ENCODE measurements at places on chromosomes 2 and 18.

DNA sequence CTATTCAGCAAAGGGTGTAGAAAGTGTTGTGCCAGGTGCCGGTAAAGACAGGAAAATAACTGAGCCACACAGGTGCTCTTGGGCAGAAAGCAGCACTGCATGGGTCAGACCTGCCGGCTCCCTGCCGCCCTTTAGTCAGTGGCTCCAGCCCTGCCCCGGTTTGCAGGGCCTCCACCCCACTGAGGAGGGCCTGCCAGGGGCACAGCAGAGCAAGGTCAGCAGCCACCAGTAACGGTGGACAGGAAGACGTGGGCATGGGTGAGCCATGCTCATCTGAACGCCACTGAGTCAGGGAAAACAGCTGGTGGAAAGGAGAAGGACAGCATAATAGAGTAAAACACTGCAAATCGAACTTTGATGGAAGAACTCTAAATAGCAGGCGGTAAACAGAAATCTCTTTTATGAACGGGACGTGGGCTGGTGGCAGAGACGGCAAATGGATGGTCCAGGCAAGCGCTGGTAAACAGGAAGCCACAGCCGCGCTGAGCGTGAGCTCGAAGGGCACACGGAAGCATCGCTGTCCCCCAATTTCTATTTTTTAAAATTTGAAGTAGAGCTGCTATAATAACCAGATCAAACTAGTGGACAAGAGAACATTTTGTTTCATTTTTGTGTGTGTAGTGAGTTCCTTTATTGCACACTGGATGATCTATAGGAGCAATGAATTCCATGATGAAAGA, 141.8 kb upstream of the ALKAL2 start:
- no peak for DNase-seq

DNA sequence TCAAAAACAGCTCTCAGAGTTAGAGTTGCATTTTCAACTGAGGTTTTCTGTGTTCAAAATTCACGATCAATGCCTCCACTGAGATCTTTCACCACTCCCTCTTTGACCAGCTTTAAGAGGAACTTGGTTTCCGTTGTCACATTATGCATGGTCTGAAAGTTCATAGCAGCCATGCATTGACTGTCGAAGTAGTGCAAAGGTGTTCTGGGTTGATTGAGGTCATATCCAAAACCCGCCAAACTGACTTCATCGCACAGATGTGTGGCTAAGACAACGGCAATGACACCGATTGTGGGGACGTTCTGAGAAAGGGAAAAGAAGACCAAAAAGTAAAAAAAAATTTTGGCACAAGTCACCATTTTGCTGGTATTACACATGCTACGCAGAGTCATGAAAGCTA, 48.7 kb downstream of the ST3GAL5 start:
- no peak for DNase-seq

DNA sequence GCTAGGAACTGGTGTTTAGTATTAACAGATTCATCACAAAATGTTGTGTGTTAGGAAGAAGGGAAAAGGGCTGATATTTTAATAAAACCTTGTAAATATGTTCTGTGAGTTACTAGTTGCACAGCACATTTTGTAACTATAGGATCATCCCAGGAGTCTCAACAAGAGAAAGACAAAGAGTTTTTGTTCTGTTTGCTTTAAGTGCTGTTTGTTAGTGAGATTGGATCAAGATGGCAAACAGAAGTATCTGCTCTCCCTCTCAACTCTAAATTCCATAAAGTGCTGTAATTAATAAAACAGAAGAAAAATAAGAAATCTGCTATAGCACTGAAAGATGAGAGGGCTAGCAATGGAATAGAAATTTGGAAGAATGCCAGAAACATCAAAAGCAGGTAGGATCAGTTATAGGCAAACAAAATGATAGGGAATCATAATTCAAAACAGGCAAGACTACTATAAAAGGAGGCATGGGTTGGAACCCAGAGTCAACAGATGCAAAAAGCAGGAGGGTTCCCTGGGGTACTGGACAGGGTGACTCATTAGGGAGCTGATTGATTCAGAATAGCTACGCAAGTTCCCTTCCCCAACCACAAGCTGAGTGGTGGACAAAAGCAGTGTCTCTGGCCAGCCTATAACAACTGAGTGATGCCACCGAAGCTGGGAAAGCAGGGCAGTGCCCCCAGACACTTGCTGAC, 75.8 kb downstream of the DYNC1I2 start:
- no peak for DNase-seq

DNA sequence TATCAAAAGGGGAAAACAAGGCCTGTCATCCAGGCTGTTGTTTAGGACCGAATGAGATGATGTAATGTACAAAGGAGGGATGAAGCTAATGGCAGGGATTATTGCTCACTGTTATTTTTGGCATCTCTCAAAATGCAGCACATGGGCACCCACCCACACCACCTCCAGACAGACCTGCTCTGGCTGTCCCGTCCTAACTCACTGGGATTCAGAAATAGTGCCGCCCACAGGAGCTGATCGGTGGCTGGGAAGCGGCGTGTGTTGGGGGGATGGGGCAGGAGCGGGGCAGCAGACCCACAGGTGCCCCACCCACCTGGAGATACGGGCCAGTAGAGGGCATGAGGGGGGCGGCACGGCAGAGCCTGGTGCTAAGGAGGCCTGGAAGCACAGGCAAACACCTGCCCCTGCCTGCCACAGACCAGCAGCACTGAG, 52.2 kb downstream of the CRACDL start:
- DNase-seq = no peak

DNA sequence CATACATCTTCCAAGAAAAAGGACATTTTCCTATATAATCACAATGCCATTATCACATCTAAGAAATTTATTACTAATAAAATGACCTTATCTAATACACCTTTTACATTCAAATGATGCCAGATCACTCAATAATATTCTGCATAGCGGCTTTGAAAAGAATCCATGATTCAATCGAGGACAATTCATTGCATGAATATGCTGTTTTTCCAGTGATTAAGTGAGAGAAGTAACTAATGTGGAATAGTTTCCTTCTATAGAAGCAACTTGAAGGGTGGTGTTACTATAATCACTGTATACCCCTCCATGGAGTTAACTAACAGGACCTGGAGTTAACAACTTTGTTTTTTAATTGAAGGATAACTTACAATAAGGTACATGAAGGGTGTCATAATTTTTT, 9.1 kb downstream of the PLEK start:
- DNase-seq = no peak

GRCh38 chr2:60899892-60900249, 18.5 kb downstream of the REL start:
- no peak for DNase-seq

DNA sequence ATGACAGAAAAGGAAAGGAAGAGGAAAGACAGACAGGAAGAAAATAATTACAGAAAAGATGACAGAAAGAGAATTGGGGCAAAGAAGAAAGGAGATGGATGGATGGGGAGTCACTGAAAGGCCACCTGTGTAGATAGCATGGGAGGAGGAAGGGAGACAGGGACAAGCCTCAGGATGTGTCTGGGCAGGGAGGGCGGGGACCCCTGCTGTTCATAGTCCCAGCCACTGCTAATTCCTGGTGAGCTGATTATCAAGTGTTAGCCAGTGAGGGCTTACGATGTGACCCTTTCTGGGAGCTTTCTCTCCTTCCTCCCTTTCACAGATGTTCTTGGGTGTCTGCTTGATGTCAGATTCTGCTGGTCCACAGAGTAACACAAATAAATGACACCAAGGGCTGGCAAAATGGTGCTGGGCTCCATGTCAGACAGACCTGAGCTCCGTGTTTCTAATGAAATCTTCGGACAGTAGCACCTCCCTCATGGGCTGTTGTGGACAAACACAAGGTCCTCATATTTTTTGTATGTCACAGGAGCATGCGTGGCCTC, 13.6 kb downstream of the FHOD3 start:
- no peak for DNase-seq

GRCh38 chr18:22191923-22192322, 22.5 kb downstream of the GATA6 start:
- DNase-seq = no peak

GRCh38 chr2:1644427-1644826, 99.9 kb downstream of the PXDN start:
- DNase-seq = no peak

- no peak for DNase-seq
Measured at GRCh38 chr2:120632796-120633646, 102.6 kb upstream of the GLI2 start.

- DNase-seq = no peak
Measured at GRCh38 chr2:157471078-157471477, 27.2 kb upstream of the CYTIP start.

- no peak for DNase-seq
Measured at GRCh38 chr18:63534615-63535014, 7.6 kb upstream of the SERPINB12 start.

- no peak for DNase-seq
Measured at GRCh38 chr2:26850505-26850904, 2.6 kb downstream of the DPYSL5 start.

DNA sequence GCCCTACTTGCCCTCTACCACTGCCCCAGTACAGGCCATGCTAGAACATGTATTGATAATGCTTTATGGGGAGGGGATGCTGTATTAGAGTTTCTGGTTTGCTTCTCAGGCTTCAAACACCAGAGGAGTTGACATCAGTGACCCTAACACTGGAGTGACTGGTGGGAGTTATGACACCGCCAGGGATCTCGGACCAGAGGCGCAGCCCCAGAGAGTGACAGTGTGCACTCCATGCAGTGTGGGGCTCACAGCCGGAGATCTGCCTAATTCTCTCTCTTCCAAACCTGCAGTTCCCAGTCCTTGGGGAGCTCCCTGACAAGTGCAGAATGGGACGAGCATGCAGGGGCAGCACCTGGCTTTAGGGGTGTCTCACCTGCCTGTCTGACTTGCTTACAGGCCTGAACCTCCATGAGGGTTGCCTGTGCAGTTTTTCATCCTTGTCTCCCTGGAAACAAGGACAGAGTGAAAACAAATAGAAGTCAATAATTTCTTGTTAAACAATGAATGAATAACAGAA, 244.9 kb upstream of the MYT1L start:
- DNase-seq = no peak

DNA sequence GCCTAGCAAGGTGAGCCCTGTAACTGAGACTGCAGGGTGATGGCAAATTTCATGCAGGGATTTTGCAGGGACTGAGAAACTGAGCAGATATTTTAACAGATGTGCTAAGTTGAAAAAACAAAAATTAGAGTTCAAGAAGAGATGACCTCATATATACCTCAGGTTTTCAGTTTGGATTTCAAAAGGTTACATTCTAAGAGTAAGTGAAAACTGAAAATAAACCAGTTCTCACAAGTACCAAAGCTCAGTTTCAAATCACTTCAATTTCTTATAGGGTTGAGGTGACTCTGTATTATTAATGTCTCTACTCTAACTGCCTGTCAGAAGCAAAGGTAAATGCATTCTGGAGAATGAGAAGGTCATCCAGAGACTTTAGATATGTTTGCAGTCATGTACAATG, 237.4 kb upstream of the VRK2 start:
- no peak for DNase-seq

GRCh38 chr18:8045160-8045883, 478.2 kb downstream of the PTPRM start:
- DNase-seq = no peak

DNA sequence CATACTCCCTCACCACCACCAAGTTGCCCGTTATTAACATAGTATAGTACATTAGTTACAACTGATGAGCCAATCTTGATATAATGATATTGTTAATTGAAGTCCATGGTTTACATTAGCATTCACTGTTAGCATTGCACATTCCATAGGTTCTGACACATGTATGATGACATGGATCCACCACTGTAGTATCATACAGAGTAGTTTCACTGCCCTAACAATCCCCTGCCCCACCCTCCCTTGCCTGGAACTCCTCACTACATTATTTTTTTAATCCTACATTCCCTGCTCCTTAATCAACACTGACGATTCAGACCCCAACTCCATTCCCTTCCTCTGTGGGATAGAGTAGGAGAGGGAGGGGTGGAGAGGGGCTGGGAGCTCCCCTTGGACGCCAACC, 20.2 kb upstream of the ST3GAL5 start:
- no peak for DNase-seq

DNA sequence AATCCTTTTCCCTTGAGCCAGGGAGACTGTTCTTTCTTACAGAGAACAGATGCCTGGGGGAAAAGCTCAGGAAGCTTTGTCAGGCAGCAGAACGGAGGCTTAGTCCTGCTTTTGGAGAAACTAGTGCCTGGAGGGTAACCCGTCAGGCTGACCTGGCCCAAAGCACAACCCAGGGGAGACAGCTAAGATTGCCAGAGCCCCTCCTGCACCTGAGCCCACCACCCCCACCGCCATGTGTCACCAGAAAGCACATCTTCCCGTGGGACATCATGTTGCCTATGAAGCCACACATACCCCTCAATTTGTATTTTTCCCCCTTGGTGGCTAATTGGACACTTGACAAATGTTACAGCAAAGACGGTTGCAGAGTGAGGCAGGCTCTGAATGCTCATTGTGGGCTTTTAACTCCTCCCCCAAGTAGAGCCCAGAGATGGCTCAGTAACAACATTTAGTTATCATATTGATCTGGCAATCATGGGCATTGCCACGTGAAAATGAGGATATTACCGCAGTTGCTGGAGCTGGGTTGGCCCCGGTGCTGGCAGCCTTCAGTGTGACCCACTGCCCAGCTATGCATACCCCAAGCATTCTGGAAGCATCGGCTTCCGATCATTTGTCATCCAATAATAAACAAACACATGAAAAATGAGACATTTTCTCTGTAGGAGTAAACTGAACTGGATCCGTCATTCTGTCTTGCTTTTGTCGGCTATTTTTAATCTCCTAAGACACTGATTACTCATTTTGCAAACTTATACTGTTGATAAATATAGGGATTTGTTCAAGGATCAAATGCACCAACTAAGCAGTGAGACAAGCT, 229.5 kb downstream of the ATAD2B start:
- no peak for DNase-seq

DNA sequence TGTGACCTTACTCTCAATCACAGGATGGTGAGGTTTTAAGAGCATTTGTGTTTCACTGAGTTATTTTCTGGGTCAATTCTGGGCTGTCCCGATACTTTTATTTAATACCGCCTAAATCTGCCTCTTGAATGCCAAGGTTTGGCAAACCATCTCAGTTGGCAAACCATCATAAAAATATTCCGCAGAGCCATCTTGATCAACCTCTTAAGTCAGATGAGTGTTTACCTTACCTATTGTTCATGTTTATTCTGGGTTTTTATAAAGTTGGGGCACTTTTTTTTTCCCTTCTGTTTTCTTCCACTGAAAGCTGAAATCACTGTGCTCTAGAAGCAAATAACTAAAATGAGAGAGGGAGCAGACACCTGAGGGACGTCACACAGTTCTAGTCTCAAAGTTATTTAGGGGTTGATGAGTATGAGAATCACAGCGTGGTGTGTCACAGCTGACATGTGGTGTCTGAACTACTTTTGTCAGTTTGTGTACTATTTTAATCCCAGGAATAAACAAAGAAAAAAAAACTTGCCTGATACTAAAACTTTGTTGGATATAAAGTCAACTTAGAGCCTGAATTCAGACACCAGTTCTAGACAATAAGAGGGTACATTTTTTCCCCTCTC, 48.6 kb downstream of the ETAA1 start:
- no peak for DNase-seq

- DNase-seq = no peak
Measured at GRCh38 chr2:198901894-198902293, 555.8 kb downstream of the SATB2 start.

- DNase-seq = no peak
Measured at GRCh38 chr18:48428475-48429177, 19.4 kb upstream of the ZBTB7C start.
